Astrocyte (in vitro differentiated cells and primary cell): ENCODE measurements at places on chromosomes 5 and 9.

DNA sequence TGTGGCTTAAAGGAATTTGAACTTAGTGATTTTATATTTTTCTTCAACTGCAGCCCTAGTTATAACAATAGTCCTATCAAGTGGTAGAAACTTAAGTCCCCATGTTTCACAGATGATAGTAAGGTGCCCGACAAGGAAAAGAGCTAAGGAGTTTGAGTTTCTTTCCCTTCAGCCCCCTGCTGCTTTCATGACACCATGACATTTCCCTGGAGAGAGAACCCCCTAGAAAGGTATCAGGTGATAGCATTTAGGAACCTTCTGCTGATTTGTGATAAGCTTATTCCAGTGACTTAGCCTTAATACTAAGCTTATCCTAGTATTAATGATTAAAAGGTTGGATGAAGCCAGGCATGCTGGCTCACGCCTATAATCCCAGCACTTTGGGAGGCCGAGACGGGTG, 623.8 kb upstream of the TYRP1 start:
- no peak for DNase-seq

DNA sequence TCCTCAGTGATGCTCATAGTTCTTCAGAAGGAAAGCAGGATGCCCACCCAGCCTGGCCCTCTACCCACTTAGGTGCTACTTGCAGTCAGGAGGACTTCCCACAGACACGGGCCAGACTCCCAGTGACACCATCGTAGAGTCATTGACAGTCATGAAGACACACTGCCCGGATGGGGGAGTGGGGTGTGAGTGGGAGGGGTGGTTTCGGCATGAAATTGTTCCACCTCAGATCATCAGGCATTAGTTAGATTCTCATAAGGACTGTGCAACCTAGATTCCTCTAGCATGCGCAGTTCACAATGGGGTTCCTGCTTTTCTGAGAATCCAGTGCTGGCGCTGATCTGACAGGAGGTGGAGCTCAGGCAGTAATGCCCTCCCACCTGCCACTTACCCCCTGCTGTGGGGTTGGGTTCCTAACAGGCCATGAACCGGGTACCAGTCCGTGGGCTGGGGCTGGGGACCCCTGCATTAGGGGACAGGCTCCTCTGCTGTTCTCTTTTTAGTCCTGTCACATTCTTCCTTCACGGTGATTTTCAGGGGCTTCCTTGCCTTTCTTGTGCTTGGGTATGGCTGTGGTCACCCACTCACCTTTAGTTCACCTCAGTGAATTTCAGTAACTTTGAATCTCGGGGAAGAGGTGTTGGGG, 88.2 kb upstream of the ANKRD55 start:
- no peak for DNase-seq

DNA sequence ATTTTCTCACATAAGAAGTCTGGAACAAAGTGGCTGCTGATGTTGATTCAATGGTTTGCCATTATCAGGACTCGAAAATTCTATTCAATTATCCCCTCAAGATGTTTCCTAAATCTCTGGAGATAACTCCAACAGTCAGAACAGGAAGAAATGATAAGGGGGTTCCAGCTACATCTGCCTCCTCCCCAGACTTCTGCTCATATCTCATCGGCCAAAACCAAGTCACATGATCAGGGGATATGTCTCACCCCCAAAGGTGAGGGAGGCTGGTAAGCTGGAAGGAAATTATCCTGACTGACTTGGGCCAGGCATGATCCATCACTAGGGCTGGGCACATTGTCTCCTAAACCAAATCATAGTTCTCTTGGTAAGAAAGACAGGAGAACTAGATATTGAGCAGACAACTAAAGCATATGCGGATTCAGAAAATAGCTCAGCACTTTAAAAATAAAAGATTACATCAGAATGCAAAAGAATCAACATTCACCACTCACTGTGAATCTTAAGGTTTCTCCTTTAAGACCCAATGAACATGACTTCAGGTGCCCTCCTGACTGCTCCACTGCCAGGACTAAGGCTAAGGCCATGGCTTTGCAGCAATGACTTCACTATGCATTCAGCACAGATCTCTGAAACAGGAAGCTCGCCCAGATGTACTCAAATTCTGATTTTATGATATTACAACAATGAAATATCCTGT, 306.3 kb downstream of the ENC1 start:
- no peak for DNase-seq

DNA sequence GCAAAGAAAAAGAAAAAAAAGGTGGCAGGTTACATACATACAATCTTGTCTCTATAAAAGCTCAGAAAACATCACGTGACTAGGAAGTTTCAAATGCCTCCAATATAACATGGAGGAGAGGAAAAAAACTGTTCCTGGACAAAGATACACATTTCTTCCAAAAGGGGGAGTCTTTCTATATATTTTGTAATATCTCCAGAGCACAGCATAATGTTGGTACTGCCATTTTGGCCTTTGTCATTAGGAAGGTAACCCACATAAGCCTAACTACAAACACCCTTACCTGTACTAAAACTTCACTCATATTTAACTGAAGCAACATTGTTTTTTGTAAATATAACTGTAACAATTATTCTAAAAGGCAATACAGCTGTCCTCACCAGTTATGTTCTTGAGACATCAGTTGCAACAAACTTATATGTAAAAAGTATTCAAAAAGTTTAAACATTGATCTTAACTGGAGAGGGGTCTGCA, 1.2 kb upstream of the BTF3 start:
- peak; percentile 47 for DNase-seq

GRCh38 chr9:7691909-7692308, 107.7 kb downstream of the DMAC1 start:
- no peak for DNase-seq

DNA sequence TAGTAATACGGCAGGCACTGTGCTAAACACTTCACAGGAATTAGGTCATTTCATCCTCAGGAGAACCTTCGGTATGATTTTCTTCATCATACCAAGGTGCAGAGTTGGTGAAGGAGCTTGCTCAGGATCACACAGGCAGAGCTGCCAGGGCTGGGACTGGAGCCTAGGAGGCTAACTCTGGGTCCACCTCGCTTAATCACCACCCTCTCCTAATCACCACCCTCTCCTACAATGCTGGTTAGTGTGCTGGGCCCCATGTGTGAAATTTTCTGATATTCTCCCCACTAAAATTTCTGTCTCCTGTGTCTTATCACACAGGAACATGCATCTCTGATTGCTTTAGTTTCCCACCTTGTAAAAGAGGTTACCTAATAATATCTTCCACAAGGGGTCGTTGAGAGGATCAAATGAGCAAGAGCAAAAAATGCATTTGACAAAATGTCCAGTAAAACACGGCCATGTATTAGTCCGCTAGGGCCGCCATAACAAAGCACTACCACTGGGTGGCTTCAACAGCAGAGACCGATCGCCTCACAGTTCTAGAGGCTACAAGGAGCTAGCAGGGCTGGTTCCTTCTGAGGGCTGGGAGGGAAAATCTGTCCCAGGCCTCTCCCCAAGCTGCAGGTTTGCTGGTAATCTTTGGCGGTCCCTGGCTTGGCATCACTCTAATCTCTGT, 128.2 kb upstream of the NFIB start:
- DNase-seq = no peak

- DNase-seq = no peak
These were observed 8.2 kb downstream of the TENT4A start for GRCh38 chr5:6721442-6721841.

DNA sequence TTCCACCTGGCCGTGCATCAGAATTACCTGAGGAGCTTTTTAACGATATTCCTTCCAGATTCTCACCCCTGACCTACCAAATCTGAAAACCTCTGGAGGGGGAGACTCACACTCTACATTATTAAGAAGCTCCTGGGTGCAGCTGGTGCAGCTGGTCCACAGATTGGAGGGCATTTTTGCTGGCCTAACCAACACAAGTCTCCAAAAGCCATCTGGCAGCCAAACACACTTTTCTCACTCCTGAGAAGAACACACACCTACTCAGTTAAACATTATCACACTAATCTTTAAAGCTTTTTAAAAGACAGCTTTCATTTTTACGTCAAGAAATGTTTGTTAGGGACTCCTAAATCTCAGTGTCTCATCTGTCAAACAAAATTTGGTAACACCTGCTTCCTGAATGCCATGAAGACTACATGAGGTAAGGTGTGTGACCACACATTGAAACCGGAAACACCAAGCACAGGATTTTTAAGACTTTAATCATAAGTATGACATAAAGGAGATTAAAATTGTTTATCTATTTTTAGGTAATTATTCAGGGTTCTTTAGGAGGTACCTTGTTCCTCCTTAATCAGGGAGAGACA, 14.2 kb upstream of the PTPN3 start:
- DNase-seq = no peak

DNA sequence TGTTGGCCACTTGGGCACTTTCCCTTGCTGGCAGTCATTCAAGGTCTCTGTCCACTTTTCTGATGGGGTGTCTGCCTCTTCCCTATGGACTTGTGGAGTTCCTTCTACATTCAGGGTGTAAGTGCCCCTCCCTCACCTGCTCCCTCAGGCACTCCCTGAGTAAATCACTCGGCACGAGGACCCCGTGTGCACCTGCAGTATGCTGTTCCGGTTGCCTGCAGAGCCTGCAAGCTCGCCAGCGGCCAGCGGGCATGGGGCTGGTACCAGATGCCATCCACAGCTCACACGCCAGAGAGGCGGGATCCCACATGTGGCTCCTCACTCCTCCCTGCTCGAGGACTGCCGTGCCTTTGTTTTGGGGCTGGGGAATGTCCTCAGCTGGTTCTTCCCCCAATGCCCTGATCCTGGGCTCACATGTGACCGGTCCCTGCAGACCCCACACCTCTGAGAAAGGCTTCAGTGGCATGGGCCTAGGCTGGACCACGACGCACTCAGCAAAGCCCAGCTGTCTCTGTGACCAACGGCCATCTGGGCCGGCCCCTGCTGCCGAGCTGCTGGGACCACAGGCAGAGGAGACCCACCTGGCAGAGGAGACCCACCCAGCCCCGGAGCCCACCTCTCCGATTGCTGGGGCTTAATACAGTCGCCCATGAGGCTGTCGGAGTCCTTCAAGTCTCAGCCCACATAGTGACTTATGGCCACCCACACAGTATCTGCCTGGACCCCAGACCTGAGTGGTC, 46.1 kb upstream of the CLPTM1L start:
- DNase-seq = no peak

GRCh38 chr9:27073841-27074728, 34.9 kb upstream of the TEK start:
- DNase-seq = no peak

DNA sequence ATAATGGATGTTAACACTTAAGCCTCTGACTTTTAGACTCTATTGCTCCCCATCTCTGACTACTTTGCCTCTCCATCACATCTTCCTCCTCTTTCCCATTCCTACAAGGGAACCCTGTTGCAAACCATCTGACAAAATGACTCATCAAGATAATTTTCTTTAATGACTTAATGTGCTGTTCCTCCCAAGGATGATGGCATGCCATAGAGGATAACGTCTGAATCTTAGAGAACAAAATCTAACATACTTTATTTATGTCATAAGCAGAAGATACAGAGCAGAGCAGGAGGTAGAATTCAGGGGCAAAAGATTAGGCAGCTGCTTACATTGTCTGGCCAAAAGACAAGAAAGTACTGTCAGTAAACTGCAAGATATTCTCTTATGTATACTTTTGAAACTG, 76.8 kb downstream of the FGF10 start:
- no peak for DNase-seq

- no peak for DNase-seq
These were observed 20.3 kb upstream of the TOR2A start for GRCh38 chr9:127755061-127756060.

- DNase-seq = no peak
These were observed 54.7 kb downstream of the ESM1 start for GRCh38 chr5:54930736-54931135.

GRCh38 chr9:131238402-131239021, 37.8 kb downstream of the FAM78A start:
- peak; percentile 87 for DNase-seq

- DNase-seq = no peak
These were observed 592 bp downstream of the TUBB4B start for GRCh38 chr9:137241490-137242268.

DNA sequence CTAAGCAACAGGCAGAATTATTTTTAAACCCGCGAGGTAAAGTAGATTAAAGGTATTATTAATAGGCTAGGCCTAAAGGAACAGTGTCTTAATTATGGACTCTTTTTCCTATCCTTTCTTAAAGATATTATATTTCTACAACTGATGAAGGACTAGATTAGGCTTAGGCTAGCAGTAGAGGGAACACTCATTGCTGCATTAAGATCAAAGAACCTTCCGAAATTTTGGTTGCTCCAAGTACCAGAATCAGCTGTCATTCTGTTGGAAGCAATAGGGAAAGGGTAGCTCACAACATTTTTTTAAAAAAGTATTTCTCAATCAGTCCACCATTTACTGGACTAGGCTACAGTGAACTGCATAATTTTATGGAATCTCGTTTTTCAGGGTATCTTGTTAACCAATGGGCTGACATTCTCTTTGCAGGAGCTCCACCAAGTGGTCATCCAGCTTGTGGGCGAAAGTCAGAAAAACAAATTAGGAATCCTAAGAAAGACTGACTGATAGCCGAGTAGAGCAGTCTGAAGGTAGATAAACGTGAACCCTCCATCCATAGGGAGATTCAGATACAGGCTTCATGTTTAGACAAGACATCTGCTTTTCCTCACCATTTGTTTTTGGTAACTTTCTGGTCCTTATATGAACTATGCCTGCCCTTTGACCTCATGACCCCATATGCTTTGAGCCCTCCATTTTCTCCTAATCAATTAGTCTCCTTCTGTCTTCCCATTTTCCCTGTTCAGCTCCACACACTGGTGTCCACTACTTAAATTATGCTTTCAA, 103.6 kb upstream of the CHD1 start:
- peak; percentile 57 for DNase-seq

GRCh38 chr5:75668445-75668844, 48.8 kb downstream of the POC5 start:
- no peak for DNase-seq

- no peak for DNase-seq
These were observed 1909.4 kb upstream of the WWC1 start for GRCh38 chr5:166382031-166382430.

DNA sequence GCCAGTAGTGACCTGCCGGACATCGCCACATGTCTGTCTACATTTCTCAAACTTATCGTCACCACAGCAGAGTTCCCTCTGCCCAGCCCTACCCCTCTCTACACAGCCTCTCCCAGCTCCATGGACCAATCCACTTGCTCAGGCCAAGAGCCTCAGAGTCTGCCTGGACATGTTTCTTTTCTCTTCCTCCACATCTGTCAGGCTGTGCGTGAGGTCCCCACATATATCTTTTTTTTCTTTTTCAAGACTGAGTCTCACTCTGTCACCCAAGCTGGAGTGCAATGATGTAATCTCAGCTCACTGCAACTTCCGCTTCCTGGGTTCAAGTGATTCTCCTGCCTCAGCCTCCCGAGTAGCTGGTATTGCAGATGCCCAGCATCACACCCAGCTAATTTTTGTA, 62.7 kb upstream of the GGTA1 start:
- no peak for DNase-seq

DNA sequence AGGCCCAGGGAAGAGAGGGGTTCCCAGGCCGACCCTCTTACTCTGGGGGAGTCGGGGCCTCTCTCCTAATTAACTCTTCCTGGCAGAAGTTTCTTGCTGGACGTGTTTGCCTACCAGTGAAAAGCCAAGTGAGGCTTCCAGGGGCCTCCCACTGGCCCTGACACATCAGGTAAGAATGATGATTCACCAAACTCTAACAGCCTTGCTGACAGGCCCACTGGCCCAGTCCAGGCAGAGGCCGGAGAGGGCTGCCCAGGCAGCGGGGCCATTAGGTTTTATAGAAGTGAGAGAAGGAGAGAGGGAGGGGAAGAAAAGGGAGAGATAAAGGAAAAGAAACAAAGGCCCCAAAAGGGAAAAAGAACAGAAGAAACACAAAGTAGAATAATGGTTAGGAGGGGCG, 50.8 kb upstream of the FOXE1 start:
- peak; percentile 63 for DNase-seq

- DNase-seq = no peak
These were observed 127.2 kb downstream of the MRPL36 start for GRCh38 chr5:1672396-1672795.
